Spinal cord (tissue), 10 donors: ENCODE measurements at places on chromosomes 11 and 22.

DNA sequence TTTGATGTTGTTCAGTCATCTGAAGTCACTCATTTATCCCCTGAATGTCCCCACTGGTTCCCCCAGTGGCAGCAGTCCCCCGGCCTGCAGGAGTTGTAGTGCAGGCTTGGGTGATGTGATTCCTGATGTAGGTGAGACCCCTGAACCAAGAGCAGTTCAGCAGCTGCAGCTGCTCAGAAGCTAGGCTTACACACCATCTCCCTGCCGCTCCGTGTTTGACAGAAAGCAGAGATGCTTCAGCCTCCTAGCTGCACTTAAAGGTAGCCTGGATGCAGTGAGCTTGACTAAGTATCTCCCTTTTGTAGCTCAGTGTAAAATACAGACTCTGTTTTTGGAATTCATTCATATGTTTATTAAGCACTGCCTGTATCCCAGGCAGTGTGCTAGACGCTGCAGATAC is 47.3 kb downstream of the C22orf31 start:
- H3K27me3 ChIP-seq, result no peaks in the 10 kb centered on the region
- no peak for DNase-seq
- no peaks in the 10 kb centered on the region for H3K36me3 ChIP-seq

DNA sequence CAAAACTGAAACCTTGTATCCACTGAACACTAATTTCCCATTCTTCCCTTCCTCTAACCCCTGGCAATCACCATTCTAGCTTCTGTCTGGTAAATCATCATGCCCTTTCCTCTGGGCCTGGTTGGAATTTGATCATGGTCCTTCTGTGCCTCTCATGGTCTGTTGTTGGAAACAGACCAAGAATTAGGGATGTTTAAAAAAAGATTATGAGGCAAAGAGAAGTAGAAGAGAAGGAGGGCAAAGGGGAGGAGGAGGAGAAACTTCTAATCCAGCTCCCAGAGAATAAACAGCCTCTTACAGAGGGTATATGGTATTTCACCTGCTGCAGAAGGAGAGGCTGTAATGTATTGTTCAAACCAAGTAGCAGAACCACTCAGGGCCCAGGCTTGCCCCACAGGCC is 10.6 kb downstream of the BCO2 start:
- no peaks in the 10 kb centered on the region for H3K27me3 ChIP-seq
- no peak for DNase-seq
- no peaks in the 10 kb centered on the region for H3K36me3 ChIP-seq
- H3K4me3 ChIP-seq, result no peak overlapping the region
- no peaks in the 10 kb centered on the region for H3K4me1 ChIP-seq
- H3K27ac ChIP-seq, result no peak overlapping the region

- no peak overlapping the region for H3K4me3 ChIP-seq
- no peaks in the 10 kb centered on the region for H3K36me3 ChIP-seq
- no peaks in the 10 kb centered on the region for H3K27me3 ChIP-seq
- H3K4me1 ChIP-seq, result peaks cover 16% of the 10 kb centered on the region
- DNase-seq, result no peak
- no peak overlapping the region for H3K27ac ChIP-seq
These were observed 177.5 kb downstream of the MYO18B start for GRCh38 chr22:25919452-25919851.

DNA sequence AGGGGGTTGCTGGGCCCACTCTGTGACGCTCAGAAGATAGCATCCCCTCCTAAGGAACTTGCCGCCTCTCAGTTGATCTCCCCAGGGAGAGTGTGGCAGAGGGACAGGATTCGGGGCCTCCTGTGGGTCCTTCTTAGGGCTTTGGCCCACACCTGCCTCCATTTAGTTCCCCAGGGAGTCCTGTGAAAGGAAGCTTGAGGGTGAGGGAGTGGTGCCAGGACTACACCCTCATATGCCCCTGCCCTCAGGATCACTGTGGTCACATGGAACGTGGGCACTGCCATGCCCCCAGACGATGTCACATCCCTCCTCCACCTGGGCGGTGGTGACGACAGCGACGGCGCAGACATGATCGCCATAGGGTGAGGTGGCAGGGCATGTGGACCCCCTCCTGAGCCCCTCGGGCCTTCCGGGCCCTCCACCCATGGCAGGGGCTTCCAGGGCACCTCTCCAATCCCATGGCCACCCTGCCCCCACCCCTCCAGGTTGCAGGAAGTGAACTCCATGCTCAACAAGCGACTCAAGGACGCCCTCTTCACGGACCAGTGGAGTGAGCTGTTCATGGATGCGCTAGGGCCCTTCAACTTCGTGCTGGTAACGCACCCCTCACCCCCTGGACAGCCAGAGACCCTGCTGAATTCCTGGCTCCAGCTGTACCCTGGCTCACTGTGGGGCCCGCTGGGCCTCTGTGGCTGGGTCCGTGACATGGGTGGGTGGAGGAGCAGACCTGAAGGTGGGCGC is 3.5 kb downstream of the INPP5J start:
- no peak overlapping the region for H3K4me3 ChIP-seq
- peaks cover 24% of the 10 kb centered on the region for H3K36me3 ChIP-seq
- DNase-seq, result no peak
- peaks cover 23% of the 10 kb centered on the region for H3K4me1 ChIP-seq

GRCh38 chr11:108871152-108871551 is 206.3 kb downstream of the DDX10 start:
- no peaks in the 10 kb centered on the region for H3K36me3 ChIP-seq
- H3K4me1 ChIP-seq, result no peaks in the 10 kb centered on the region
- H3K27me3 ChIP-seq, result no peaks in the 10 kb centered on the region
- no peak overlapping the region for H3K27ac ChIP-seq
- DNase-seq, result no peak

DNA sequence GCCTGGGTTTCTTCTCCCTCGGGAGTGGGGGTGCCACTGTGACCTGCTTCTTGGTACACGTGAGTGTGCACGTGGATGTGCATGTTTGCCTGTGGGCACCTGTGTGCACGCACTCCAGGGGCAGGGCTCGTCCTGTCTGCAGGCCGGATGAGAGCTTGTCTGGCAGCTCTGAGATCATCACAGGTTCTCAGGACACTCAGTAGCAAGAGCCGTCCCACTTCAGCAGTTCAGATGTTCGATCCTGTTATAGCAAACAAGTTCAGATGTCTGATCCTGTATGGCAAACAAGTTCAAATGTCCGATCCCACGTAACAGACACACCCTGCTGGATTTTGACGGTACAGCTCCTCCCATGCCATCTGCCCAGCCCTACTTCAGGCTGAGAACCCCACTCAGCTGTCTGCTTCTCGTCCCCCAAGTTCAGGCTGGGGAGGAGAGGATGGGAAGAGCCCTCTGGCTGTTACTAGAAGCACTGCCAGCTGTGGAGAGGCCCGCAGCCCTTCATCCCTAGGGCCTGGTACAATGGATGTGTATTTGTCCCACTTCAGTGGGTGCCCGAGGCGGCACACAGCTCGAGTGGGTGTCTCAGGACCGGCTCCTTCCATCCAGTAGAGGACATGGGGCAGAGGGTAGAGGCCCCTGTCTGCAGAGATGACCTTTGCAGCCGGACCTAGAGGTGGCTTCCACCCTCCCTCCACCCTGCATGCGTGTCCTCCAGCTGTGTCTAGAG is 1126.9 kb downstream of the BRD1 start:
- H3K4me3 ChIP-seq, result no peak overlapping the region
- peak overlapping the region; percentile 81 for H3K27ac ChIP-seq
- H3K36me3 ChIP-seq, result peaks cover 18% of the 10 kb centered on the region
- DNase-seq, result no peak
- peaks cover 78% of the 10 kb centered on the region for H3K4me1 ChIP-seq

DNA sequence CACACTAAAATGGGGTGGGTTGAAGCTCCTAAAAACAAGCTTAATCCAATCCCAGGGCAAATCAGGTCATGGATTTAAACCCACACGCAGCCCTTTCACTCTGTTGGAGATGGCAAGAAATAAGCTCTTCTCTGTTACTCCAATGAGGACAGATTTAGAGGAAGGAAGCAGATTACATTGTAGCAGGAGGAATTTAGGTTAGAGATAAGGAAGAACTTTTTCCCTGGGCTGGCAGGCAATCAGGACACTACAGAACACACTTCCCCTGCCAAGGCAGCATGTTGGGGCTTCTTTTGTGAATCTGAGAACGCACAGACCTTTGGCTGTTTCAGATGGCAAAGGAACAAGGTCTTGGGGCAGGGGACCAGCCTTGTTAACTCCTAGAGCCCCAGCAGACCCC is 46.2 kb downstream of the C11orf58 start:
- no peaks in the 10 kb centered on the region for H3K27me3 ChIP-seq
- H3K4me3 ChIP-seq, result no peak overlapping the region
- H3K36me3 ChIP-seq, result peaks cover 36% of the 10 kb centered on the region
- no peak overlapping the region for H3K27ac ChIP-seq
- DNase-seq, result no peak

GRCh38 chr11:70031631-70032469 is 46.3 kb upstream of the ANO1 start:
- H3K4me3 ChIP-seq, result no peak overlapping the region
- no peak overlapping the region for H3K27ac ChIP-seq
- DNase-seq, result no peak

- H3K27ac ChIP-seq, result peak overlapping the region; percentile 5
- peaks cover 22% of the 10 kb centered on the region for H3K27me3 ChIP-seq
- no peaks in the 10 kb centered on the region for H3K36me3 ChIP-seq
- peak; percentile 61 for DNase-seq
These were observed 20.1 kb downstream of the ZBTB16 start for GRCh38 chr11:114079511-114080065.

- H3K27ac ChIP-seq, result no peak overlapping the region
- DNase-seq, result no peak
- H3K4me1 ChIP-seq, result no peaks in the 10 kb centered on the region
- H3K27me3 ChIP-seq, result no peaks in the 10 kb centered on the region
- no peak overlapping the region for H3K4me3 ChIP-seq
- no peaks in the 10 kb centered on the region for H3K36me3 ChIP-seq
These were observed 7.8 kb upstream of the AP1B1 start for GRCh38 chr22:29396126-29396525.

DNA sequence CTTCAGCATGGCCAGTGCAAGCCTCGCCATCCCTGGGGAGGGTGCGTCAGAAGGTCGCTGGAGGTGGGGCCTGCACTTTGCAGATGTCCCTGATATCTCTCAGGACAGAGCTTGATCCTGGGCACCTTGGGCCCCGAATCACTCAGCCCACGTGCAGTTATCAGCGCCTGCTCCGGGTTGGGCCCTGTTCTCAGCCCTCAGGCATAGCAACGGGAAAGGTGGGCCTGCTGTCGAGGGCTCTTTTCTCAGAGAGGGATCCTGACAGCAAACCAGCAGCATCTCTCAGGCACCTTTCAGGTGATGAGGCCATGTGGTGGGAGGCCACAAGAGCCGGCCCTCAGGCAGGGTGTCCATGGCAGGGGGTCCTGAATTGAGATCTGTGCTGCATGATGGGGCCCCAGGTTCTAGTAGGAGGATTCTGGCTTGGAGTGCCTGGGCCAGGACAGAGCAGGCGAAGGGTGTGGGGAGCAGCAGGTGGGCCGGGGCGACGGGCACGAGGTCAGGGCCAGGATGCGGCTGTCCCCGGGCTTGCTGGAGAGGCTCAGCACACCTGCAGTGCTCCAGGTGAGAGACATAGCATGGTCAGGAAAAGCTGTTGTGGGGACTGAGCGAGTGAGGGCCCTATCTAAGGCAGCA is 280.5 kb downstream of the TBC1D22A start:
- H3K4me3 ChIP-seq, result no peak overlapping the region
- no peak overlapping the region for H3K27ac ChIP-seq
- peaks cover 20% of the 10 kb centered on the region for H3K4me1 ChIP-seq

DNA sequence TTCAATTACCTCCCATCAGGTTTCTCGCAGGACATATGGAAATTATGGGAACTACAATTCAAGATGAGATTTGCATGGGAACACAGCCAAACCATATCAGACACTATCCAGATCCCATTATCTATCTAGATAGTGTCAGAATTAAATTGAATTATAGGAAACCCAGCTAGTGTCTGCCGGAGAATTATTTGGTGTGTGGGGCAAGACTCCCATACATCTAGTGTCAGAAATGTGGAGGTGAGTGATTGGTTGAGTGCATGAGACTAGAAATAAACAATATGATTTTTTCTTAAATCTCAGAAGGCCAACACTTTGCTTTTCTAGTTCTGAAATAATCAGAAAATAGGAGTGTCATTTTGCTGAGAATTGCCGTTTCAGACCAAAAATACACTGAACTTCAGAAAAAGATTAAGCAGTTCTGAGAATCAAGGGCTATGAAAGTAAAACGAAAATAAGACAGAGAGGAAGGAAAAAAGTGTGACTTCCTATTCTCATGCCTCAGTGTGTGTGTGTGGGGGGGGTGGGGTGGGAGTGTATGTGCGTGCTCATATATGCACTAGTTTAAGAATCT is 21.3 kb downstream of the CASP12 start:
- no peak overlapping the region for H3K4me3 ChIP-seq
- no peaks in the 10 kb centered on the region for H3K27me3 ChIP-seq
- DNase-seq, result no peak
- no peak overlapping the region for H3K27ac ChIP-seq

GRCh38 chr22:38733724-38734381 is 21.9 kb downstream of the SUN2 start:
- peaks cover 98% of the 10 kb centered on the region for H3K36me3 ChIP-seq
- no peak overlapping the region for H3K4me3 ChIP-seq
- H3K27ac ChIP-seq, result peak overlapping the region; percentile 52
- H3K4me1 ChIP-seq, result peaks cover 33% of the 10 kb centered on the region
- H3K27me3 ChIP-seq, result no peaks in the 10 kb centered on the region

- no peak for DNase-seq
- no peak overlapping the region for H3K4me3 ChIP-seq
- H3K4me1 ChIP-seq, result peaks cover 24% of the 10 kb centered on the region
- H3K36me3 ChIP-seq, result peaks cover 12% of the 10 kb centered on the region
These were observed 5.2 kb downstream of the C1QTNF6 start for GRCh38 chr22:37182949-37183245.

GRCh38 chr22:46725096-46725495 is 13.0 kb downstream of the CERK start:
- H3K27me3 ChIP-seq, result no peaks in the 10 kb centered on the region
- H3K4me3 ChIP-seq, result no peak overlapping the region
- DNase-seq, result no peak
- no peak overlapping the region for H3K27ac ChIP-seq

DNA sequence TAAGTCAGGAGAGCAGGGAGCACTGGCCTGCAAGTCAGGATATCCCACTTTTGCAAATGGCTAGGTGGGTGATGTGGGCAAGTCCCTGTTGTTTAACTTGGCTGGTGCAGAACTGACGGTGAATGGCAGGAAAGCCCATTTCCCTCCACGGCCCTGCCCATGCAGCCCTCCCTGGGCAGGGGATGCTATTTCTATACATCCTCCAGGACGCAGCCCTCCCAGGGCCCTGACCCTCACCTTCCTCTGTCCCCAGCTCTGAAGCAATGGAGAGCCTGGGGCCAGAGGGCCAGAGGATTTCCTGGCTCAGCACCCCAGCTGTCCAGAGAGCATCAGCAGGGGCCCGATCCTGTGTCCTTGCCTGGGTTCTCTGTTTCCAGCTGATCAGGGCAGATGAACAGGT is 91.3 kb downstream of the TSPAN18 start:
- H3K4me1 ChIP-seq, result peaks cover 32% of the 10 kb centered on the region
- DNase-seq, result no peak
- no peaks in the 10 kb centered on the region for H3K36me3 ChIP-seq
